ENCODE measurements at places on chromosomes 1 and 21.
A peak's percentile ranks its signal among the peaks of the same experiment; 100 is the strongest.

DNA sequence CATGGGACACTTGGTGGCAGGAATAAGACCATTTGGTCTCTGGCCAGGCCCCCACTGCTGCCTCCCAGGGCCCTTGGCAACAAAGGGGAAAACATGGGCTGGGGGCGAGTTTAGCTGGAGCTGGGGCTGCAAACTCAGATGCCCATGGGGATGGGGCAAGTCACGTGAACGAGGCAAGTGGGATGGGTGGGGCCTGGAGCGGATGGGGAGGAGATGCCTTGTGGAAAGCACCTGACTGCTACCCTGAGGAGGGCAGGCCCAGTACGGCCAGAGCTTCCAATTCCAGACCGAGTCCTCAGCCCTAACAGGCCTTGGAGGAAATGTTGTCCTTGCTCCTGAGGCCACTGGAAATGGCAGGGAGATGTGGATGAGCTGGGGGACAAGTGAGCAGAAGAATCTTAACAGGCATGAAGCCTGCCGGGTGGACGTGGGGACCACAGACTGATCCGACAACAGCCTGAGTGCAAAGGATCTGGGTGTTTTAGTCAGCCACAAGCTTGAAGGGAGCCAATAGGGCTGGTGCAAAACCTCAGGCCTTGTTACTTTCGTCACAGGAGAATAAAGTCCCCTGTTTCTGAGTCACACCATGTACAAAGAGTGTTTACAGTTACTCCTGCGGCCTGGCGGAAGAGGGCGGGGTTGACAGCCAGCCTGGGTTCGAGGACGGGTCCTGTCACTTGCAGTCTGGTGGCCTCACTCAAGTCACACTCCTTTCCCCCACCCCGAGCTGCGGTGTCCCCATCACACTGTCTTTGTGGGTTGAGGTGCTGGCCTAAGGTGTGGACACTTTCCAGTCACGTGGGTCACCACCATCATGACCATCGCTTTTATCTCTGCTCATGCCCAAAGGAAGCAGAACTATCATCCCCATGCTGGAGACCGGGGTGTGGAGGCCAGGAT lies 19.1 kb downstream of the RUNX3 start:
- peak; percentile 78 for DNase-seq

DNA sequence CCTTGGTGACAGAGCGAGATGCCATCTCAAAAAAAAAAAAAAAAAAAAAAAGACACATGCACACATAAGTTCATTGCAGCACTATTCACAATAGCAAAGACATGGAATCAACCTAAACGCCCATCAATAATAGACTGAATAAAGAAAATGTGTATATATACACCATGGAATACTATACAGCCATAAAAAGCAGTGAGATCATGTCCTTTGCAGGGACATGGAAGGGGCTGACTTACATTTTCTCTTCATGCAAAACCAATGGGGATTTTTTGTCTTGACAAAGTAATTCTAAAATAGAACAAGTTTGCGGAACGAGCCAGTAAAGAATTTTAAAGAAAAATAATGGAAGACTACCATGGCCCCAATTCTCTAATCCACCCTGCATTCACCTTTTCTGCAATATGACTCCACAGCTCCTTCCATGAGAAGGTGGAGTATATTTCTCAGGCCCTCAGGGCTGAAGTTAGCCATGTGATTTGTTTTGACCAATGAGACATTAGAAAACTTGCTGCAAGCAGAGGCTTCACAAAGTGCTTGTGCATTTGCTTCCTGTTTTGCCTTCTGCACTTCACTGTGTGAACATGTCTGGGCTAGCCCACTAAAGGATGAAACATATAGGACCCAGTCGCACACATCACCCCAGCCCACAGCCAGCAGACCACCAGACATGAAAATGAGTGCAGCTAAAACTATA lies 78.8 kb upstream of the NR5A2 start:
- DNase-seq: no peak

DNA sequence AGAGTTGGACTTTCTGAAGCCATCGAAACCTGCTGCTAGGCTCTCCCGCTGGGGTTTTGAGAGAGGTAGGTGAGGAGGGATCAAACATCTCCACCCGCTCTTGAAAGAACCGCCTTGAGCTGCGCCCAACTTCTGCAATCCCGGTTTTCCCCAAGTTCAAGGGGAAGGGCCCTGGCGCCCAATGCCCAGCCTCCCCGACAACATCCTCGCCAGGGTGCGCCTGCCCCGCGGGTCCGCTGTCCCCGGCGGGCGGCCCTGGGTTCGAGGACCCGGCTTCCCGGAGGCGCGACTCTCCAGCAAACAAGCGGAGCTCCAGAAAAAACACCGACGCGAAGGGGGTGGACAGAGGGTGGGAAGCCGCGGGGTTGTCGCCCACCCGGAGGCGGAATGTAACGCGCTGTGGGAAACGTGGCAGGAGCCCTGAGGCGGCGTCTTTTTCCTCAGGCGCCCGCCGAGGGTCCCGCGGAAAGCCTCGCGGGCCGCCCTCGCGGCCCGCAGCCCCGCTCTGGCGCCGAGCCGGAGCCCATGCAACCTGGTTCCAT lies 607 bp downstream of the BTG3 start:
- peak; percentile 6 for DNase-seq

GRCh38 chr1:7584157-7584556 lies 186.9 kb upstream of the VAMP3 start:
- no peak for DNase-seq

GRCh38 chr1:172719066-172719627 lies 60.2 kb downstream of the FASLG start:
- DNase-seq: no peak

DNA sequence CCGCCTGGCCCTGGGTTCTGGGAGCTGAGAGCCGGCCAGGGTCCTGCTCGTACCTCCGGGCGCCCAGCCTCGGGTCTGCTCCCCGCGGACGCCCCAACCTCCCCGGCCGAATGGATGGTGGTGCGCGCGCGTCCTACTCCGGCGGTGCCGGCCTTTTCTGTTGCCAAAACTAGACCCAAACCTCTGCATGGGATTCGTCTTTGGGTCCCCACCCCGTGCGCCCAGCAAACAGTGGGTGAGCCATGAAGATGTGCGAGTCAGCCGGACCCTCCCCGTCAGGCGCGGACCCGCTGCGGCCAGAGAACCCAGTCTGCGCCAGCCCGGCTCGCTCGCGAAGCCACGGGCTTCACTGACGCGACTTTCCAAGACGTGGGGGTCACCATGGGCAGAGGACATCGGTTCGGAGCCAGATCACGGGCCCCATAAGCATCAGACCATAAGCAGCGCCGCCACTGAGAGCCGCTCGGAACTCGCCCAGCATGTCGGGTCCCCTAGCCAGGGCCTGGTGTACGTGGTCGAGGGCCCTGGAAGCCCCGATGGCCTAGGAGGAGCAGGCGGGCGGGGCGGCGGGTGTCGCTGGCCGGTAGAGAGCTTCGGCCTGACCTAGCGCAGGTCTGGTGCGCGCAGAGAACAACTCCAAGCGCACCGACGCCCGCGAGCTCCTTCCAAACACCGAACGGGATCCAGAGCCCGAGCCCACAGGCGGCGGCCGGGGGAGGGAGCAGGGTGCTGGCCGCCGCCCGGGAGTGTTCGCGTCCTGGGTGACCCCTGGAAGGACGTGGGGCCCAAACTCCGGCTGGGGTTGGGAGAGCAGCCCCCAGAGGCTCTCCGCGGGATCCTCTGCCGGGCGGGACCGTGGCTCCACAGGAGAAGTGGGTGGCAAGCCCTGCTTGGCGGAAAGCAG lies 1.0 kb upstream of the TP73 start:
- no peak for DNase-seq

DNA sequence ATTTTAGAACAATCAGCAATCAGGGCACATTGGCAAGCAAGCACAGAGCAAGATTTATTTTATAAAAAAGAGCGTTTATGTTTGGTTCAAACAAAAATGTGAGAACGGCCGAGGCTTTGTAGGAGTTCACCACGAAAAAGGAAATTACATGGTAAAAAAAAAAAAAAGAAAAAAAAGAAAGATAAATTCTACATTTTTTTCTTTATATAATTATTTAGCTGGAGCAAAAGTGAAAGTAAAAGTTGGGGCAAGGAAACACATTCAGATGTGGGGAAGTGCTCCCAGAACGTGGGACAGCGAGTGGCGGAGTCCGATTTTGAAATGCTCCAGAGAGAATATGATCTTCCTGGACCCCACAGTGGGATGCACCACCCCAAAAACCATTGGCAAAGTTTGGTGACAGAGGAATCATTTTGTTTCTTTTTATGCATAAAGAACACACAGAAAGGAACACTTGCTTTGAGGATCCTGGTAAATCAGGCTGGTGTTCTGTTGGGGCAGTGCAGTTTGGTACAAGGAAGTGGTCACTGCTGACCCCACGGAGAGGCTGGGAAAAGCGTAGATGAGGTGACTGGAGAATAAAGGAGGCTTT lies 16.3 kb upstream of the ATP5PO start:
- no peak for DNase-seq

DNA sequence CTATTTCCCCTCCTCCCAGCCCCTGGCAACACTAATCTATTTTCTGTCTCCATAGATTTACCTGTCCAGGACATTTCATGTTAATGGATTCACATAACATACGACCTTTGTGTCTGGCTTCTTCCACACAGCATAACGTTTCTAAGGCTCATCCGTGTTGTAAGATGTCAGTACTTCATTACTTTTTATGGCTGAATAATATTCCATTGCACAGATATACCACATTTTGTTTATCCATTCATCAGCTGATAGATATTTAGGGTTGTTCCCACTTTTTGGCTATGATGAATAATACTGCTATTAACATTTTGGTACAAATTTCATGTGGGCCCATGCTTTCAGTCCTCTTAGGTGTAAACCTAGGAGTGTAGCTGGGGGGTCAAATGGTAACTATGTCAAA lies 38.2 kb downstream of the GLIS1 start:
- no peak for DNase-seq

DNA sequence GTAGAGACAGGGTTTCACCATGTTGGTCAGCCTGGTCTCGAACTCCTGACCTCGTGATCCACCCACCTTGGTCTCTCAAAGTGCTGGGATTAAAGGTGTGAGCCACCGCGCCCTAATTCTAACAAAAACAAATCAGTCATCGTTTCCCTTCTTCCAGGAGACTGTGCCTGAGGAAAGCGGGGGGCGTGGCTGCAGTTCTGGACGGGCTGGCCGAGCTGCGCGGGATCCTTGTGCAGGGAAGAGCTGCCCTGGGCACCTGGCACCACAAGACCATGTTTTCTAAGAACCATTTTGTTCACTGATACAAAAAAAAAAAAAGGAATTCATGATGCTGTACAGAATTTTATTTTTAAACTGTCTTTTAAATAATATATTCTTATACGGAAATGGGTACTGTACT lies 104.2 kb downstream of the WDR4 start:
- DNase-seq: no peak

- no peak for DNase-seq
These were observed 86.4 kb downstream of the DDAH1 start for GRCh38 chr1:85378534-85378933.

GRCh38 chr1:109091078-109091838 lies 694 bp downstream of the TMEM167B start:
- DNase-seq: no peak

GRCh38 chr1:15352128-15352957 lies 57.3 kb upstream of the EFHD2 start:
- peak; percentile 46 for DNase-seq

DNA sequence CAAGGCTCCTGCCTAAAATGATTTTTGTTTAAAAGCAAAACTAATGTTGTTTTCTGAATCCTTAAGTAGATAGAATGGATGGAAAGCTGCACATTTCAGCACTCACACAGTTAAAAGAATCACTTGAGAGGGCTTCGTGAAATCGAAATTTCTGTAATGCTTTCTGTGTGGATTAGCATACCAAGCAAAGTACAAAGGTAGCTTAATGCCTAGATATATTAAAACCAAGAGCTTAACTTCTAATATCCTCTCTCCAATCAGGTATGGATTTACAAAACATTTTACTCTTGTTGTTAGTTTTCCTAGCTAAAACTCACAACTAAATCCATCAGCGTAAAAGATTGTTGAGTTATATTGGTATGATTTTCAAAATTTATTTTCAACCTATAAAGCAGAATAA lies 378.8 kb upstream of the PRMT6 start:
- DNase-seq: no peak

DNA sequence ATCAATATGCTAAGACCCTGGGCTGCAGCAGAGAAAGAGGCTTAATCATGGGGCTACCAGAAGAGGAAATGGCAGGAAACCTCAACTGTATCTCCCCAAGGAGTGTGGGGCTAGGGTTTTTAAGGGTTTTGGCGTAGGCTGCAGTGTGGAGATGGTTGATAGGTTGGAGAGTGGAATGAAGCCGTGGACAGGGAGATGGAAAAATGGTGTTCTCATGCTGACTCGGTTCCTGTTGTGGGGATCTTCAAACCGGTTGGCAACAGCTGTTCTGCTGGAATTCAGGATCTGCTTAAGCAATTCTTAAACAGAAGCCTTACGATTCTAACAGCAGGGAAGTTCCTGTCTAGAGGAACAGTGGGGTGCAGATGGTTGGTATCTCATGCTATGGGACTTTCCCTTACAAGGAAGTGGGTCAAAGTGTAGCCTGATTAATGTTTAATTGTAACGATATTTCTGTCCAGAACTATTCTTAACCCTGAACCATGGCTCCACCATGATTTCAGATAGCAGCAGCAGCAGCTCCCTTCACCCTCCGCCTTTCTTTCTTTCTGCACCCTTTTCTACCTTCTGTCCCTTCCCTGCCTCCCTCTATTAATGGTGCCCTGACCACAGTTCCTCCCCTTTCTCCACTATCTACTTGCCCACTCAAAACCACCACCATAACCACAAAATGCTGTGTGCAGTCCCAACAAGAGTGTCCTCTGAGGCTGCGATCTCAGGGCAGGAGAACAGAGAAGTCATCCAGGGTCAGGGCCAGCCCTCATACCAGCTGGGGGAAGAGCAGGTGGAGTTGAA lies 30.8 kb downstream of the RSPH1 start:
- no peak for DNase-seq

GRCh38 chr1:174884566-174884965 lies 115.2 kb upstream of the CACYBP start:
- no peak for DNase-seq

DNA sequence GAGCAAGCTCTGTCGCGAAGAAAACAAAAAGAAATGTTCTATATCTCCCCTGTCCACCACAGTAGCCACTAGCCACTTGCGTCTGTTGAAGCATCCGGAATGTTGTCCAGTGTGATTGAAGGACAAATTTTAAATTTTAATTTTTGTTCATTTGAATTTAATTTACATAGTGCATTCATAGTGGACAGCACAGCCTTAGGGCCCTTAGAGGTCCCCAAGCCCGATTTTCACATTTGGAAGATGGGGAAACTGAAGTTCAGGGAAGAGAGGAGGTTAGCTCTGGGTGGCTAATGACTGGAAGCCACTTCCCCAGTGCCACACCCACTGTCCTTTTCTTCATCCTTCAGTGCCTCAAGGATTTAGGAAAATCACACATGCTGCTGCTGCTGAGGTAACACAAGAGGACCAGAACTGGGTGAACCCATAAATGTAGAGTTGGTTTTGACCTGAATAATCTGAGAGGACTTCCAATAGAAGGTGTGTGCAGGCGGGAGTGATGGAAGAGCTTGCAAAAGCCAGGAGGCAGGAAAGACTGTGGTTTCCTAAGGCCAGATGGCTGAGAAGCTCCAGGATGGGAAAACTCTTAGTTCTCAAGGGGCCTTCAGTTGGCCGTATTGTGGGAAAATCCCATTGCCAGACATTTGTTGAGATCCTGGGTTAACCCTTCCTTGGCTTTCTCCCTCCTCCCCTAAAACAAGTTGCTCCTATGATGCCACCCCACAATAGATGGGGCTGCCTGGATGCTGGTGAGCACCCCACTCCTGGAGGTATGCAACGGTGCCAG lies 49.5 kb downstream of the TRIM11 start:
- no peak for DNase-seq

- no peak for DNase-seq
These were observed 3.1 kb downstream of the PANK4 start for GRCh38 chr1:2523191-2523890.

Measured in CD4-positive, alpha-beta T cell treated with Interleukin-6 at 100 ng/mL for 8 hours (primary cell).